NCI-H1417 (cell line): ENCODE measurements at places on chromosomes 3 and 15.
A peak's percentile ranks its signal among the peaks of the same experiment; 100 is the strongest.

DNA sequence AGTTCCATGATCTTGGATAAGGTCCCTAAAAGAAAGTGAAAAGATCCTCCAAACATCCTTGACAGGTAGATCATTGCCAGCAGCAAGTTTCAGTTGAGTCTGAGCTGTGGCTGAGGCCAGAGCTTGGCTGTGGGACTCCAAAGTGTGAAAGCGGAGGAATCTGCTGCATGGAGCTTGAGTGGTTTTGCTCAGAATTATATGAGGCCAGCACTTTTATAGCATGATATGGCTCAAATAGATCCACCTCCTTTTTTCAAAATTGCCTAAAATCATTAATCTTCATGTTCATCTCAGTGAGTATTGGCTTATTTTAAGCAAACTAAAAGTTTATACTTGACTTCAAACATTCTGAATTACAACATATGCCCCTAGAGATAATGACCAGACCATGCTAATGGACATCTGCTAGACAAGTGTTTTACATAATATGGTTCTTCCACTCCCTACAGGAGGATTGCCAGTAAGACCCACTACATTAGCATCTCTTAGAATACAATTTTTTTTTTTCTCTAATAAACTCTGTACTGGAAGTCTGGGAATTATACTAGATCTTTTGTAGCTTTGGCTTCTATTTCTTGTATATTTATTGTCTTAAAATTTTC, 368.1 kb downstream of the ZPLD1 start:
- DNase-seq = no peak

GRCh38 chr3:132230156-132231000, 86.8 kb upstream of the ACP3 start:
- DNase-seq = no peak

DNA sequence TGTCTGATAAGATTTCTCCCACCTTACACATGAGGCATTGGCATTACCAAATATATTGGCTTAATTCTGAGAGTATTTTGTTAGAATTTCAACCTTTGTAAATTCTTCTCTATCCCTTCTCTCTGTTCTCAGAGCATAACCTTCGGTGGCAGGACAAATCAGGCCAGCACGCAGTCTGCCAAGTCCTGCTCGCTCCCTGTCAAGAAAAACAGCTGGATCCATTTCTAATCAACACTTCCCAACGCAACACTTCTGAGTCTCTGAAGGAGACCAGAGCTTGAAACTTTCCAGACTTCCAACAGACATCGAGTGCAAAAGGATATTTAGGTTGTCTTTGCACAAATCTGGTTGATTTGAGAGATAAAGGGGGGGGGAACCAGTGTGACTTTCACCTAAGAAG, 125.7 kb downstream of the SV2B start:
- no peak for DNase-seq

DNA sequence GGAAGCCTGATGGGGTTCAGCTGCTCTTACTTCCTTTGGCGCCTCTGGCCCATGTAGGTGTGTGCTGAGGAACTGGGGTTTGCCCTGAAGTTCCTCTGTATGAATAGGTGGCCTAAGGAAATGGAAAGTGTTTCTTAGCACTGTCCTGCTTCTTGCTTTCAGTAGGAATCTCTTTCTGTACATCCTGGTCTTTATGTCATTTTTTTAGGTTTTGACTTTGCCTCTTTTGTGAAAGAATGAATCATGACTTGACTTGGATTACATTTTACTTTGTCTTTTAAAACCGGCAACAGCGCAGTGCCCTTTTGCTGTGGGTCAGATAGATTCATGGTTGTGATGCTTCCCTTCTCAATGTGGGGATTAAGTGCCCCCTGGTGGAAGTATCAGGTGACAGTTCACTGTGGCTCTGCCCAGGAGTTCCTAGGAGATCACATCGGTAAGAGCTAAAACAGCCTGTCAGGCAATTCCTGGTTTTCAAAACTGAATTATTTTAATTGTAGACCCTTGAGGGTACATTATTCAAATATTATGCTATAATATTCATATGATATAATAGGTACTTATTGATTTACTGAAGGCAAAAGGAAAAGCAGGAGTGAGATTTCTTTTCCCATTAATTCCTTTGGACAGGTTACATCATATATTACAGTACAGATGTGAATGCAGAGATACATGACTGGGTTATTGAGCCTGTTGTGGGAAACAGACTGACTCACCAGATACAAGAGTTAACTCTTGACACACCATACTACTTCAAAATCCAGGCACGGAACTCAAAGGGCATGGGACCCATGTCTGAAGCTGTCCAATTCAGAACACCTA, 95.4 kb downstream of the HCN4 start:
- peak; percentile 28 for DNase-seq

DNA sequence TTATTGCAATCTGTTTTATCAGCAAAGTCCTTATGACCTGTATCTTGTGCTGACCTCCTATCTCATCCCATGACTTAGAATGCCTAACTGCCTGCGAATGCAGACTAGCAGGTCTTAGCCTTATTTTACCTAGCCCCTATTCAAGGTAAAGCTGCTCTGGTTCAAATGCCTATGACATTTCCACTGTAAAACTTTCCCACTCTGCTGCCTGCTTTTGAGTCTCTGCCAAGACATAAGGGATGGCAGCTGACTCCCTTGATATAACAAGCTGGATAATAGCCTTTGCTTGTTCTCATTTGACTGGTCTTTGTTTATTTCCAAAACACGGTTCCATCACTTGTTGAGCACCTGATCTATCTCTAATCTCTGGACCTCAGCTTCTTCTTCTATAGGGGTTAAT, 131.9 kb upstream of the STRIT1 start:
- DNase-seq = no peak

- no peak for DNase-seq
These were observed 75.4 kb upstream of the RGMA start for GRCh38 chr15:93164409-93164808.

- DNase-seq = peak; percentile 5
These were observed 35.7 kb downstream of the TMEM39A start for GRCh38 chr3:119427669-119428068.

GRCh38 chr15:54941417-54941816, 255.3 kb downstream of the RSL24D1 start:
- no peak for DNase-seq

GRCh38 chr3:57822686-57823085, 66.6 kb downstream of the SLMAP start:
- no peak for DNase-seq

GRCh38 chr3:194657439-194657838, 14.6 kb downstream of the LSG1 start:
- no peak for DNase-seq

DNA sequence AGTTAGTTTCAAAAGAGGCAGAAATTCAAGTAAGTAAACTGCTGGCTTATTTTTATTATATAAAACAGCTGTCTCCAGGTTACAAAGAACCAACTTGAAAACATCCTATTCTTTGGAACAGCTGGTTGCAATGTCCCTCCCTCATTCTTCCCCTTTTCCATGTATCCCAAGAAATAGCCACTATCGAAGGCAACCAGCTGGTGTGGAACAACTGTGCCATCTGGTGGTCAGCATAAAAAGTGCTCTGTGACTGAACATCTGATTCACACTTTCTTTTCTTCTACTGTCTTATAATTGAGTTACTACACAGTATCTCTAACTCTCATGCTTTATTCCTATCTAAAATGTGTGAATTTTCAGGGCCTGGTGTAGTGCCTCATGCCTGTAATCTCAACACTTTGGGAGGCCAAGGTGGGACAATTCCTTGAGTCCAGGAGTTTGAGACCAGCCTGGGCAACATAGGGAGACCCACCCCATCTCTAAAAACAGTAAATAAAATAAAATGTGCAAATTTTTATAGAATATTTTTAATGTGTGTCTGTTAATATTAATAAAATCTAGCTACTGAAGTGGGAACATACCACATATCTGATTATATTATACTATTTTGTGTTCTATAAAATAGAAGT, 9.6 kb downstream of the OSBPL11 start:
- DNase-seq = peak; percentile 35

DNA sequence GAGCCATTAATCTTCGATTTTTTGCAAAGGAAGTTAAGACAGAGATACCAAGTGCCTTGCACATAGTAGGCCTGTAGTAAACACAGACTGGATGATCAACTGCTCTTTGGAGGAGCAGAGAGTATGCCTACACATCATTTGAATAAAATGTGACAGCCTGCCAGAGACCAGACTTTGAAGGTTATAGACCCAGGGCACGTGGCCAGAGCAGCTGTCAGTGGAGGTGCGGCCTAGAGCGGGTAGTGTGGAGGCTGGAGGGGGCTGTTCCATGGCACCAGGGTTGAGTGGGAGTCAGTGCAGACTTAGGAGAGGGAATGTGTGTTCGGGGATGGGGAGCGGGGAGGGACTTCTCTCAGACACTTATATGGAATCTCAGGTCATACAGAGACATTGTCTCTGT, 80.8 kb downstream of the SMAD3 start:
- no peak for DNase-seq

- DNase-seq = no peak
These were observed 199.6 kb upstream of the IL12A start for GRCh38 chr3:159789017-159789416.

- no peak for DNase-seq
These were observed 9.0 kb downstream of the C2CD4A start for GRCh38 chr15:62075595-62076277.

DNA sequence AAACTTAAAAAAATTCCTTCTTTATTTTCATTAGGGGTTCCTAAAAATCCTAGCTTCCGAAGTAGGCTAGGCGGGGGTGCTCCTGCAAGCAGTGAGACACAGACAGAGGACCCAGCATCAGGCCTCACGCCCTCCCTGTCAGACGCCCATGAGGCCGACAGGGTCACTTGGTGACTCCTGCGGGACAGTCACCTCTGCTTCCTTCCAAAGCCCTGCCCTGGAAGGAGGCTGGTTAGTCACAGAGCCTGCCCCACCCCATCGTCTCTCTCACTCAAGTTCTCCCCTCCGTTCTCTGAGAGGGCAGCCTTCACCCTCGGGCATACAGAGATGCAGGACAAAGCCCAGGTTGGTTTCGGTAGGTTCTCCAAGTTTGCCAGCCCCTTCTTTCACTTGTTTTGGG, 38.6 kb downstream of the EHD4 start:
- DNase-seq = no peak

GRCh38 chr3:154314152-154314551, 10.1 kb downstream of the DHX36 start:
- no peak for DNase-seq

DNA sequence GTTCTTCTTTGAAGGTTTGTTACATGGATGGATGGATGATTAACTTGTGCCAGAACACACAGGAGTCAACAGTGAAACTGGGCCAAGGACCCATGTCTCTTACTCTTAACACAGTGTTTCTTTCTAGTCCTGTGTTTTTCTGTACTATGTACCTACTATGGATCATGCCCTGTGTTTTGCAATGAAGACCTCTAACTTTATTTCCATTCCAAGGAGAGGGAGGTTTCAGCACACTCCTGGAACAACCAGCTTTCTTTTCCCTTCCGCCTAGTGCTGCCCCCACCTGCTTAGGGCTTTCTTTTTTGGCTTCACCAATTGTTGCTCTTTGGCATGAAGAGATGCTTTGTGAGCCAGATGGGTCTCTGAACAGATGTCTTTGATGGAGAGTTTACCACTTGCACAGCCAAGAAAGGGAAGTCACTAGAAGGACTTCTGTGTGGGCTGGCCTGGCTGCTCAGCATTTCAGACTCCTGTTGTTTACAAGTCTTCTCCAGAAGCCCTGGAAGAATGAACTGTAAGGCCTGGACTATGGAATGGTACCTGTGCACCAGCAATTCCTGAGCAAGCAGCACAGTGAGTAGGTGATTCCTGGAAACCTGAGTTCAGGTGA, 44.5 kb downstream of the SNAPC5 start:
- DNase-seq = no peak

- no peak for DNase-seq
These were observed 28.8 kb downstream of the PSTPIP1 start for GRCh38 chr15:77023576-77024272.

GRCh38 chr3:16423298-16423697, 90.2 kb downstream of the RFTN1 start:
- peak; percentile 12 for DNase-seq

- no peak for DNase-seq
These were observed 2.1 kb upstream of the FAM131A start for GRCh38 chr3:184335291-184335660.

DNA sequence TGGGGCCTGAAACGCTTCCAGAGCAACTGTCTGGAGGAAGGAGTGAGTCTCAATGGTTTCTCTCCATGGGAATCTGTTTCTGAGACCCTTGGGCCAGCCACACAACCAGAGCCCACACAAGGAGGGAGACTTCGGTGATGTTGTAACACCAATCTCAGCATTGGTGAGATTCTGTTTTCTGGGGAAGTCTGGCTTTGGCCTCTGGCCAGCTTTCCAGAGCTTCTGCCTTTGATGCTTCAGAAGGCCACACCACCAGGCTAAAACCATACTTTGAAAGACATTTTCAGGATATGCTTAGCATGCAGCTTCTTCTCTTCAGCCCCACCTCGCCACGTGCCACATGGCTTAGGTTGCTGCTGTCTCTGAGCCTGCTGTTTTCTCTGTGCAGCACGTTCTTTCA, 3.6 kb upstream of the EEFSEC start:
- DNase-seq = no peak

DNA sequence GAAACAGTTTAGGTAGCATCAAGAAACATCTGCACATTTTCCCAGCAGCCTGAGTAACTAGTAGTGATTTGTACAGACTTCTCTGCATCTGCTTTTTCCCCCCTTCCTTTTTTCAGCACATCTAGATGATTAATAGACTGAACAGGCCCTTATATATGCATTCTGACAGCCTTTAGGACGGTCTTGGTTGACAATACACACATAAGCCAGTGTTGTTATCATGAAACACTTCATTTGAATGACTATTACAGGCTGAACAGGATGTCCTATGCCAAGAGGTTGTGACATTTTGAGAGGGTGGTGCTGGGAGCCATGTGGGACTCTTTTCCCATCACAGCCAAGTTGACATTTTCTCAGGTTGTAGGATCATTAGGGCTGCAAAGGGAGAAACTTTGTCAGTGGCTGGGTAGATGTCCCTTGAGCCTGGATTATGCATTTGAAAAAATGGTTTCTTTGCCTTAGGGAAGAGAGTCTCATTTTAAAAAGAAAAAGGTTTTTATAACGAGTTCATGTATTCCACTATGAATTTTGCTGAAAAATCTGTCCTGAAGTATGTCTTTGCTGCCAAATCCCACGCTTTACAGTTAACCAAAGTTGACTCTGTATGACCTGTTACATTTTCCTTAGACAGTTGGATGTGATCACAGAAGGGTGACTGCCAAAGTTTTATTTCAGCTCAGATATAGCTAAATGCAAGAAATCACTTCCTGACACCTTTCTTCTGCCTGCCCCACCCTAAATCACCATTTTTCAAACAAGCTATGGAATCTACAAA, 73.7 kb downstream of the FILIP1L start:
- no peak for DNase-seq

GRCh38 chr3:184176377-184177330, 2.0 kb downstream of the AP2M1 start:
- DNase-seq = no peak
